Uterus (tissue), 4 donors: ENCODE measurements at places on chromosomes 4 and X.

GRCh38 chr4:7253837-7254236 lies 61.5 kb downstream of the SORCS2 start:
- no peak for DNase-seq

DNA sequence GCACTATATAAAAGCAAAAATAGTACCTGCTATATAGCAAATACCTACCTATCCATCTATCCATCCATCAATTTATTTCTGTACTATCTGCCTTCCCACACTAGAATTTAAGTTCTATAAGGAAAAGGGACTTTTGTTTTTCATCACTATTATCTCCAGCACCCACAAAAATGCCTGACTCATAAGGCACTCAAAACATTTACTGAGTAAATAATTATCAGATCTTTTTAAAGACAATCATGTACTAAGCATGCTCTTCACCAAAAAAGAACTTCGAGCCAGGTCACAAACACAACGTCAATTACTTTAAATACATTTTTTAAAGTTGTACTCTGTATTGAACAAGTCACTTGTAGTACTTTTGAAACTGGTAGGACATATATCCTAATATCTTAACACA lies 119.9 kb downstream of the FBXW7 start:
- DNase-seq, result no peak

DNA sequence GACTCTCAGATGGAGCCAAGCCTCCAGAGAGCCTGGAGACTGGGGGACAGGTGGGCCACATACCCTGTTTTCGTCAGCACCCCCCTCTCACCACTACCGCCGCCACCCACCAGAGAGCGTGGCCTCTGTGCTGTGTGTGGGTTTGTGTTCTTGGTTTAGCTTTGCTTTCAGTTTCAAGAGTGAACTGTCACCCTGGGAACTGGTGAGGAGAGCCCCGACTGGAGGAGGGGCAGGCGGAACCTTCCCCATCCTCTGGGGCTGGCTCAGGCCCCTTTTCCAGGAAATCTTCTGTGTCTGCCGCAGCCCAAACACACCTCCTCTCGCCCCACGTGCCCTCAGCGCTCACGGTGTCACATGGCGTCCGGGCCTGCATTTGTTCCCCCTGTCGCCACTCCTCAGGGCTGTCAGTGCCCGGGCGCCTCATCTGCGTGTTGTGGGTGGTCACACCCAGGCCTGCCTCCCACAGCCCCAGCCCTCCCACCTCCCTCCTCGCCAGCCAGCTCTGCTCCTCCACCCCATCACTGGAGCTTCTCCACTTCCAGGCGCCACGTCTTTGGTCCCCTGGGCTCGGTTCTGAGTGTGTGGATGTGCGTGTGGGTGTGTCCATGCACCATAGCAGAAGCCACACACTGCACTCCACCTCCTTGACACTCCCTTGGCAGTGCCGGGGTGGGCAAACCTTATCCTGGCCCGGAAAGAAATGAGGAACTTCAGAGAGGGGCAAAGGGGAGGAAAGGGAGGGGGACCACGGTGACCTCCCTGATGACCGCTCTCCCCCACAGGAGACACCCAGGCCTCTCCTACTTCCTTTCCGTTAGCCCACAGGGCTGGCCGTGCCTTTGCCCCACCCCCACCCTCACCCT lies 27.8 kb downstream of the ELF4 start:
- DNase-seq, result peak; percentile 33

GRCh38 chrX:136627409-136627808 lies 20.5 kb upstream of the CD40LG start:
- DNase-seq, result no peak

DNA sequence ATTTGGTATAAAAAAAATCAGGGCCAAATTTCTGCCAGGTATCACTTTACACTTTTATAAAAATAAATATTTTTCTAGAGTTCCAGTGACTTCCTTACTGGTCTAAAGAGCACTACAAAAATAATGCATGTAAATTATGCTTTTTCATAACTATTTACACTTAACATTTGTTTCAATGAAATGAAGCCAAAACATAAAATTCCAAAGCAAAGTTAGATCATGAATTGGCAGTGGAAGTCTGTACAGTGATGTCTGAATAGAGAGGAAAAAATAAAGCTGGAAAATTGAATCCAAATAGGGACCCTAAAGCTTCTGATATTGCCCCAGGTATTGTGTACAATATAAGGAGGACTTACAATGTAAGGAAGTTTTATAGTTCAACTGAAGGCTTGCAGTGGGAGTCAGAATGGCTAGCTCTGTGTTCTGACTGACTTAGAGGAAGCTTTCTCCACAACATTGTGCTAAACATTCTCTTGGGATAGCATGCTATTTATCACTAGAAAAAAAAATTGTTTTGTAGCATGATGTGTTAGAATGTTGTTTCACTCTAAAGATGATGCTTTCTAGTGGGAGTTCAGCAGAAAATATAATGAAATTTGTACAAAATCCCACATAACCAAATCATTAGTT lies 288.2 kb upstream of the UGT8 start:
- DNase-seq, result no peak

GRCh38 chr4:14810568-14810967 lies 191.7 kb upstream of the CPEB2 start:
- DNase-seq, result no peak

DNA sequence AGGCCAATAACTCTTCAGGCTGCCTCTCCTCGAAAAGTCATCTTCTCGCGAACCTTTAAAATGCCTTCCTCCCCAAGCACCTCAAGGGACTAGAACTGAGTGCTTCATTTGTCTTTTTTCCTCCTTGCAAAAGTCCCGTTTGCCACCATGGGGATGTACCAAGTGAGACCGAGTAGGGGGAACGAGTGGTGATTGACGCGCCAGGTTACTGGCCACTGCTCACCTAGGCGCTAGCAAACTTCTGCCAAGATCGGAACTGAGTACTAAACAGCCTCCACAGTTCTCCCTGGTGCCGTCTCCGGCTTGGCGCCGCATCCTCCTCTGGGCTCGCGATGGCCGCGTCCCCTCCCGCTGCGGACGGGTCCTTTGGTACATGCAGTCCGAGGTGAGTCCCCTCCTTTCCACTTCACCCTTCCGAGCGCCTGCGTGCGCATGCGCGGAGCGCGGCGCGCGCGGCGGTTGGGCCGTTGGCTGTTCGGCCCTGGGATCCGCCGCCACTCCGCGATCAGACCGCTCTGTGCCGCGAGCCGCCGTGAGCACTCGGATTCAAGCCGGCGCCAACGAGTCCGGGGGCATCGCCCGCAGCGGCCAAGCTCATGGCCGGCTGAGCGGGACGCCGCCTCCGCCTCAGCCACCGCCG lies at the start of gene CDK16:
Gene CDK16 (plus strand): TSS at position 402 of the 640 bp plus-strand sequence. CDS start 4,877 bp downstream, outside the sequence.
- DNase-seq, result peak; percentile 85

- peak; percentile 20 for DNase-seq
Measured at GRCh38 chrX:46376246-46376885, 168.9 kb downstream of the ZNF674 start.

GRCh38 chrX:149830192-149830873 lies 48.6 kb downstream of the MAGEA9 start:
- no peak for DNase-seq

DNA sequence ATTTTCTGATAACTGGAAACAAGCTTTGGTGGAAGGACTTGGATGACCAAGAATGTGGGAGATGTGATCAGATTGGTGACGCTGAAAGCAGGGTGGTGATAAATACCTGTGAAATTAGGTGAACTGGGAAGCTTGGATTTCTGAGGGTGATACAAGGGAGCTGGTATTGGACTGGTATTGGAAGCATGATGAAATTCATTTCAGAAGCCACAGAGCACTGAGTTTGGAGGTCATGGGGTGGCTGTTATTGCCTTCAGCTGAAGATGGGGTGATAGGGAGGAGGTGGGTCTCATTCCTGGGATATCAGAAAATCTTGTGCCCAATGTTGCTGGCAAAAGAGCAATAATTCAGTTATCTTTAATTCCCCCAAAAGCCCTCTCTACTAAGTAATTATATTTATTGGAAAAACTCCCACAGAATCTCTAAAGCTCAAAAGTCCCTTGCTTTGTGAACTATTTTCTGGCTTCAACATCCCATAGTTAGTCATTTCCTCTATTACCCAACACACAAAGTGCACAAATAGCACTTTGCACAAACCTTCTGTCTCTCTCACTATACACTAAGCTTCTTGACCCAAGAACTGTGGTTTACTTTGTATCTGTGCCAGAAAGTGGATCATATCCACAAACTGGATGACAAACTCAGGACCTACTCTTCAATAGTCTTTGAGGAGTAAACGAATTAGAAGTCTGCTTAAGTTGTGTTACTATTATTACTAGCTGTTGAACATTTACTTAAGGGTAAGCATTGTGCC lies 23.1 kb upstream of the CAMK2D start:
- DNase-seq, result no peak

DNA sequence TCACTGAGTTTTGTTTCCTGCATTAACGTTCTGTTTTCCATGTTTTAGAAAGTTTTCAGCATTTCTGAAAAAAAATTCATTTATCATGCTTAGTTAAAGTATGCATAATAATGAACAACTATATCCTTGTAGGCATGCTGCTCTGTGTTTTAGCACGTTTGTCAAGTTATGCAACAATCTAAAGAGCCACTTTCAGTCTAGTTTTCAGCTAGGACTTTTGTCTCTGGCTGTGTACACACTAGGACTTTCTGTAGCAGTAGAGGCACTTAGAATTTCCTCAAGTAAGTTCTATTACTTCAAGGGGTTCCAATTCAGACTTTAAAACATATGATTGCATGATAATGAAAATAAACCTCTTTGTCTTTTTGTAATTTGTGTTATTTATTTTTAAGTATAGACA lies 12.4 kb downstream of the DCAF8L1 start:
- no peak for DNase-seq

GRCh38 chr4:154205471-154205870 lies 286.1 kb downstream of the DCHS2 start:
- no peak for DNase-seq
